ENCODE measurements at places on chromosomes 1 and 21.

DNA sequence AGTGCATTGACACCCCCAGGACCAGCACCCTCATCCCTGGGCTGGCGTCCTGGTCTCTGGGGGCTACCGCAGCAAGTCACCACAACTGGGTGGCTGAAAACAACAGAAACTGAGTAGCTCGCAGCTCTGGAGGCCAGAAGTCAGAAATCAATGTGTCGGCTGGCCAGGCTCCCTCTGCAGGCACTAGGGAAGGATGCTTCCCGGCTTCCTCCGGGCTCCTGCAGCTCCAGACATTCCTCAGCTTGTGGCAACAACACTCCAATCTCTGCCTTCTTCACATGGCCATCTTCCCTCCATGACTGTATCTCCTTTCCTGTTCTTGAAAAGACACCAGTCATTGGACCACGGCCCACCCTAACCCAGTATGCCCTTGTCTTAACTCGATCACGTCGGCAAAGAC lies 224.2 kb downstream of the NPHP4 start:
- no peak for DNase-seq

DNA sequence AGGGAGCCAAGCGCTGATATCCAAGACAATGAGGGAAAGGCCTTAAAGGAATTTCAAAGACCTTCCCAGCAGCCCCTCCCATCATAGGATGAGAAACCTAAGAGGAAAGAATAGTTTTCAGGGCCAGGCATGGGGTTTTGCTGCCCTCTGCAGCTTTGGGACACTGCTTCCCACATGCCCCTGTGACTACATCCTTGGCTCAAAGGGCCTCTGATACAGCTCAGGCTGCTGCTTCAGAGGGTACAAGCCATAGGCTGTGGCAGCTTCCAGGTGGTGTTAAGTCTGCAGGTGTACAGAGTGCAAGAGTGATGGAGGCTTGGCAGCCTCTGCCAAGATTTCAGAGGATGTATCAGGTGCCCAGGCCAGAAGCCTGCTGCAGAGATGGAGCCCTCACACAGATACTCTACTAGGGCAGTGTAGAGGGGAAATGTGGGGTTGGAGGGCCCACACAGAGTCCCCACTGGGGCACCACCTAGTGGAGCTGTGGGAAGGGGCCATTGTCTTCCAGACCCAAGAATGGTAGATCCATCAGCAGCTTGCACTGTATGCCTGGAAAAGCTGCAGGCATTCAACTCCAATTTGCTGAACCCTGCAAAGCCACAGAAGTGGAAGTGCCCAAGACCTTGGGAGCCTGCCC lies 125.8 kb downstream of the SLC45A1 start:
- no peak for DNase-seq

- DNase-seq: no peak
Observed at GRCh38 chr1:200885623-200886402, 8.9 kb upstream of the INAVA start.

GRCh38 chr1:1908506-1908791 lies 6.6 kb upstream of the CALML6 start:
- DNase-seq: no peak

DNA sequence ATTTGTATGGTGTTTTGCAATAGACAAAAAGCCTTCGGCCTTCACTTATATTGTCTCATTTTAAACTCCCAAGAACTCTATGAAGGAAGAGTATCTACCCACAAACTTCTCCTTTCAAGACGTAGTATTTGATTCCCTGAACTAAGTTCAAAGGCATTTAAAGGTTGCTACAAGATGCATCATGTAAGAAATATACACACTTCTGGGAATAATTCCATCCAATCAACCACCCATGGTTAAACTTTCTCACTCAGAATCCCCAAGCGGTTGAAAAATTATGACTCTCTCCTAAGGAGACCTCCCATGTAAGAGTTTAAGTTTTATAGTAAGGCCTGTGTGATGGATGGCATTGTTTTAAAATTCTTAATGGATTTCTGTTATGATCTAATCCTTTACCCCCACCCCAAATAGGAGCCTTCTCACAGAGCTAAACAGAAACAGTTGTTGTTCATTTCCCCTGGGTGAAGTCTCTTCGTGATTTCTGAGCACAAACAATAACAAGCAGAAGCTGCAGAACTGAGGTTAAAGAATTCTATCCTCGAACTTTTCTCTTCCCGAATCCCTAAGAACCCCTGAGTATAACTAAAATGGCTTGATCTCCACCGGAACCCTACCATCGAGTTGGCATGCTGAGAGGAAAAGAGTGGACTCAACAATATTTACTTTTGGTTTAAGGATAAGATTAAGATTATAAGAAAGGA lies 185.0 kb downstream of the TGFBR3 start:
- DNase-seq: no peak

GRCh38 chr1:234878288-234878687 lies 250.3 kb downstream of the TOMM20 start:
- DNase-seq: no peak

DNA sequence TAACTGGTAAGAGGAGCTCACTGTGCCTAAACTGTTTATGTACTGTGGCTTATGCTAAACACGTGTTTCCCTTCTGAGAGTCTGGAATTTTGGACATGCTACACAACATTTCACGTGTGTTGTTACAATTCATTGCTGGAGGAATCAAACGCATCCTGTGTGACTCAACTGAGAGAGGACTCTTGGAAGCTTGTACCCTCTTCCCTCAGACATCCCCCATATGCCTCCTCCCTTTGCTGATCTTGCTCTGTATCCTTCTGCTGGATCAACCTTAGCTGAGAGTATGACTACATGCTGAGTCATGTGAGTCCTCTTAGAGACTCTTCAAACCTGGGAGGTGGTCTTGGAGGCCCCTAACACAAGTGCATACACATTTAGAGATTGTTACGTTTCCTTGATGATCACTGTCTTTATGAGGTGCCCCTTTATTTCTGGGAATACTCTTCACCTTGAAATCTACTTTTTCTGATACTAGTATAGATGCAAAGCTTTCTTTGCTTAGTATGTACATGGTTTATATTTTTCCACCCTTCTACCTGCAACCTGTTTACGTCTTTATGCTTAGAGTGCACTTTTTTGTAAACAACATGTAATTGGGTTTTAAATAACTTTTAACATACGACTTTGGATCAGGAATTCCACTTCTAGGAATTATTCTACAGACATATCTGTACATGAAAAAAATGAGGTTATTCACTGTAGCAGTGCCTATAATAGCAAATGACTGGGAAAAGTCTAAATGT lies 8.7 kb downstream of the NPHP4 start:
- DNase-seq: no peak

- no peak for DNase-seq
Observed at GRCh38 chr1:110089561-110090275, 19.2 kb upstream of the ALX3 start.

DNA sequence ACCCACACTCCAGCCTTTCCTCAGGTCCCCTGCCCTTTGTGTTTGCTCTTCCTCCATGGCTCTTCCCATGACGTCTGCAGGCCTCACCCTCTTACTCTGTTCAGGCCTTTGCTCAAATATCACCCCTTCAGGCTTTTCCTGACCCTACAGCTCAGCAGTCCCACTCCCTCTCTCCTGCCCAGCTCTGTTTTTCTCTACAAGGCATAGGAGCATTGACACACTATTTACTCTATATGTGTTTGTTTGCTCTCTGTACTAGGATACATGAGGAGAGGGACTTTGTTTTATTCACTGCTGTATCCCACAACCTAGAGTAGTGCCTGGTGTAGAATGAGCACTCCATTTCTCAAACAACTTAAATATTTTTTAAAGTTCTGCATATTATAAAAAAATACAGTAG lies 107.4 kb upstream of the COA6 start:
- no peak for DNase-seq

DNA sequence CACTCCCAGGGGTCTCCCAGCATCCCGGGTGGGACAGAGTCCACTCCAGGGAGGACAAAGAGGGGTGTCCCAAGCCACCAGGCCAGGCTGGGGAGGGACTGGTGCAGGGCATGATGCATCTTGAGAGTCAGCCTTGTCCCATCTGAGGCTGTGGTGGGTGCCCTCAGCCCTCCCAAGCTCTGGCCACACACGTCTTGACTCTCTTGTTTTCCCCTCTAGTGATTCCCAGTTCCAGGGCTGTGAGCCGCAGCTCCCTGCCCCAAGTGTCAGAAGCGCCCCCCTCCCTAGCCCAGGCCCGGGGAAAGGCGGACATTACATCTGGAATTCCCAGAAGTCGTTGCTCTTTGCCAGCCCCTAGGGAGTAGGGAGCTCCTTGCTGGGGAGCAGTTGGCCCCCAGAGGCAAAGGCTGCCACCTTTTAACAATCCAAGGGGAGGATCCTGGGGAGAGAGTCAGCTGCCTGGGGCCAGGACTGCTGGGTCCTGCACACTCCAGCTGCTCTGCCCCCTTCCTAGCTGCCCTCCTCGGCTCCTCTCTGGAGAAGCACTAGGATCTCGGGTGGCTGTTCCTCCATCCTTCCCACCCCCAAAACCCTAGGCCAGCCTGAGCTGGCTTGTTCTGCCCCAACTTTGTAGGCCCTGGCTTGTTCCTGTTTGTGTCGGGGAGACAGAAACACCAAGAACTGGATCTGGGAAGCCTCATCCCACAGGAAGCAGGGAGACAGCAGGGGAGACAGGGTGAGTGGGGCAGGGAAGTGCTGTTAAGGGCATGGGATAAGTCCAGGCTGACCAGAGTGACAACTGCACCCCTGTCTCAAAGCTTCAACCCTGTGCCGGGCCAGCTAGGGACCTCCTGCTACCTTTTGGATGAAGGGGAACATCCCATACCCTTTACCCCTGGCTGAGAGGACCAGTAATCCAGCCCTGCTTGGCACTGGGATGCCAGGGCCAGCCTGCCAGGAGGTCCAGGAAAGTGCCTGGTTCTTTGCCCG lies 3.2 kb upstream of the PTPN7 start:
- no peak for DNase-seq

DNA sequence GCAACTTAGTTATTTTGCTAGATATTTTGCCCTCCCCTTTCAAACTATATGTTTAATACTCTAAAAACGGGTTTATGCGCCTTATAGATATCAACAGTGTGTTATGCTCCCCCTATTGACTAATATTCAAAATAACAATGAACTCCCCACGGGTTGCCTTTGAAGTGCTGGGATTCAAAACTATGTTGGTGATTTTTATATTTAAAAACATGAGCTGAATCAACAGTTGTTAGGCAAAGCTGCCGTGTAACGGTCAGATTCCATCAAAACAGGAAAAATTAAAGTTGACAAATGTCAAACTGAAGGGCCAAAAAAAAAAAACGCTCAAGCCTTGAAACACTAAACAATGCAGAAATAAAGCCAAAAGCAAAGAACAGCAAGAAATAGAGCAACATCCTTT lies 2.5 kb downstream of the TGFBR3 start:
- no peak for DNase-seq

DNA sequence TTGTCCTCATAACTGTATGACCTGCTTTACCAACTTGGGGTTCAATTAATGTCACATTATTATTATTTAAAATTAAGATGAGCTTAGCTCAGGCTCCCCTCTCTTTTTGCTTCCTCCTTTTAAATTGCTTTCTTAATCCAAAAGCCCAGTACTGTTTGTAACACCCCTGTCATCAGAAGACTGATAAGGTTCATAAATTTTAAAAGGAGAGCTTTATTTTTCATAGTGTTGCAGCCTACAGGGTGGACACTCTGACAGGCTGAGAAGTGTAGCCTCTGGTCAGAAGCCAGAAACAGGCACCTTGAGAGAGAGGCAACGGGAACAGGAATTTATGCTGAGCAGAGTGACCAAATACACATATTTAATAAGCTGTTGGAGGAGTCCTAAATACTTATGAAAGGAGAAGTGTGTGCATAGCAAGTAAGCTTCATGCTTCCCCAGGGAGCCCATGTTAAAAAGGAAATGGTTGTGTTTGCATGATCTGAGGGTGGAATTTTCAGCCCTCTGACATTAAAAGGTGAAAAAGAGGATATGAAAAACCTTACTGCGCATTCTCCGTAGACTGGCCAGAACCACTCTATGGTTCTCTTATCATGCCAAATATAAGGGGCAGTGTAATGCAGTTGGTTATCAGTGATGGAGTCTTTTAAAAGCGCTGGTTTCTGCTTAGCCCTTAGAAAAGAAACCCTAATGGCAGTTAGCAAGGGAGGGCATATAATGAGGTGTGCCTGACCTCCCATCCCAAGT lies 30.5 kb upstream of the FGGY start:
- DNase-seq: no peak

- DNase-seq: no peak
Observed at GRCh38 chr1:211874521-211875347, 44.2 kb upstream of the LPGAT1 start.

- DNase-seq: no peak
Observed at GRCh38 chr1:75992312-75992711, 60.1 kb upstream of the ASB17 start.

- DNase-seq: no peak
Observed at GRCh38 chr1:113615425-113615824, 143.9 kb downstream of the PHTF1 start.

DNA sequence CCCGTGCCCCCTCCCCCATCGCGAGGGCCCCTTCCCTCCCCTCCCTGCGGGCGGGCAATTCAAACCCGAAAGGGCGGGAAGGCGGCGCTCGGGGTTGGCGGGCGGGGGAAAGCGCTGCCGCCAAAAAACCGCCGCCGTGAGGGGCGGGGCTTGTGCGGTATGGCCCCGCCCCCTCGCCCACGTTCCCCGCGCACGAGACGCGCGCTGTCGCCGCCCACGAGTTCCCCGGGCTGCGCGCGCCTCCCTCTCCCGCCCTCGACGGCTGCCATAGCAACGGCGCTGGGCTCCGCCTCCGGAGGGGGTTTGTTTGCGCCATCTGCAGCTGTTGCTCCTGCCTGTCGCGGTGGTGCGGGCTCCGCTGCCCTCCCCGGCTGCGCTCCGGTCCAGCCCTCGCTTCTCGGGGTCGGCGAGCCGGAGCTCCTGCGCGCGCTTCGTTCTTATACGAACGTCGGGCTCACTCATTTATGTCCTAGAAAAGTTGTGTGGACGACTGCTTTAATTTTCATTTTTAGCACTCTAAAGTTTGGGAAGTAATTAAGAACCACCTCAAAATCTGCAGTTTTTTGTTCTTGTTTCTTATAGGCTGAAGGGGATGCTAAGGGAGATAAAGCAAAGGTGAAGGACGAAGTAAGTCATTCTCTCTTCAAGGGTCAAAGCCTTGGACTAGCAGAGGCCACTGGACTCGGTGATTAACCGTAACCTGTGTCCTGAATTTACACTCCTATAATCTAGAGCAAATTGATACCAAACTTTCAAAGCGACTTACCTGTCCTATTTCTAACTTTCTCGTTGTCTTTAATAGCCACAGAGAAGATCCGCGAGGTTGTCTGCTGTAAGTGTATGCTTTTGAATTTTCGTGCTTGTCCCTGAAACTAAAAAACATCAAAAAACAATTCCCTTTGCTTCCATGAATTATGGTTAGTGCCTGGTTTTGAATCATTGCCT lies 933 bp downstream of the HMGN2 start:
- DNase-seq: peak; percentile 97

DNA sequence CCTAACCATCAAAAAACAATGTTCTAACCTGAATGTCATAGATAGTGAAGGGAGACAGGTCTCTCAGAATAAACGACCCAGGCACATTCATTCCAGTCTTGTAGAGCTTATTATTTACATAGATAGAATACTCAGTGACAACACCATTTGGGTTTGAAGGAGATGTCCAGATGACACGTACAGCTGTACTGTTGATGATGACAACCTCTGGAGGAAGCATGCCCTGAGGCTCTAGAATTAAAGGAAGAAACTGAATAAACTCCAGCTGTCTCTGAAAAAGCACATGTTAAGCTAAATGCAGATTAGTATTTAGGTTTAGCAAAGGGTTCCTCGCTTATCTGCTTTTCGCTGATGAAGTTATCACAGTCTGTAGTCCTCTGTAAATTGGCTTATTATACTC lies 277.2 kb downstream of the KCTD3 start:
- no peak for DNase-seq

All from transverse colon (tissue), 4 donors.